ENCODE measurements at places on chromosomes 2 and 18.

GRCh38 chr2:239516954-239517305 is 116.1 kb upstream of the HDAC4 start:
- DNase-seq, result no peak

DNA sequence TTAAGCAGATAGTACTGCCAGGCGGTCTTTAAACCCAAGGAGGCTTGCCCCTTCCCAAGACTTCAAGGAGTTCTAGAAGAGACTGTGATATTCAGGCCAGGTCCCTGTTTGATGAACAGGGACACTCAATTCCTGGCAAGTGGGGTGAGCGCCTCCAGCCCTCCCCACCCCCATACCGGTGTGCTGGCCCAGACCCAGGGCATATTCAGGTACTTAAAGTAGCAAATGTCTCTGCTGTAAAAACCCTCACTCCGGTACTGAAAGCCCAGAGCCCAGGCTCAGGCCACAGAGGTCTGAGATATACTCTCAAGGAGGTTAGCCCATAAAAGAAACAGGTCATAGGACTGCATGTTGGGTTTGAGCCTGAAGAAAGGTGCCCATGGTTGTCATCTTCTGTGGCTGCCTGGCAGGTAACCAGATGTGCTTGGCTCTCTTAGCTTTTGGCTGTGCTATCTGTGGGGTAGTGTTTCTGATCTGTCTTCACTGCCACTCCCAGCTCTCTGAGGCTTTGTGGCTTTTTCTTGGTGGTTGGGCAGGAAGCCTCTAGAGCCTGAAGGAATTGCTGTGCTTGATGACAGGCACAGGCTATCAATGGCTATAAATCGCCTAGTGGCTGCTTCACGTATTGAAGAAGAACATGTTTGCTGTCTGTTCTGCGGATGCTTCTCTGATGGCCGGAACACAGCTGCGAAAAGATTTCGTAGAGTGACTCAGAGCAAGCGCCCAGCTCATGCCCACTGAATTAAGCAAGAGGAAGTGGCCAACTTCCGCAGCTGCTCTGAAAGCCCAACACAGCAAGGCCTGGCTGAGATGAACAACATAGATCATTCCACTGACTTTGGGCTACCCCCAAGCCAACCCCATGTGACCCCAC is 63.3 kb upstream of the ALPP start:
- no peak for DNase-seq

GRCh38 chr2:33391529-33392255 is 84.8 kb upstream of the RASGRP3 start:
- no peak for DNase-seq

- DNase-seq, result no peak
Measured at GRCh38 chr2:100988630-100989417, 13.3 kb upstream of the RPL31 start.

- DNase-seq, result no peak
Measured at GRCh38 chr2:44945676-44946371, 4.3 kb downstream of the SIX3 start.

DNA sequence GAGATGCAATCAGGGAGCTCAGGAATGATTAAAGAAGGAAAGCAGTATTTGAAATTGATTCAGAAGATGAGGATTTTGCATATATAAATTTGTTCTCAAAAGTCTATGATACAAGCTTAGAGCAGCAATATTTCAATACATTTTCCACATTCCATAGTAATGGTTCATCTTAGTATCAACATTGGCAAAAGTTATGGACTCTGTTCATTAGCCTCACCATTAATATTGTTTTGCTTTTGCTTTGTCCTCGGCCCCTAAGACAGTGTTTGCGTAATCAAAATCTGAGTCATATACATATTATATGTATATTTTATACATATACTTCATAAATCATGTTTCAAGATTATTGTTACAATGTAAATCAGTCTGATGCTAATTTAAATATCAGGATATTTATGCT is 176.6 kb downstream of the CNTNAP5 start:
- DNase-seq, result no peak

- DNase-seq, result no peak
Measured at GRCh38 chr2:32360416-32360815, 3.6 kb downstream of the BIRC6 start.

GRCh38 chr2:219207884-219208740 is 1.5 kb downstream of the ZFAND2B start:
- DNase-seq, result no peak

- DNase-seq, result no peak
Measured at GRCh38 chr2:84865181-84865783, 15.6 kb downstream of the TRABD2A start.

- no peak for DNase-seq
Measured at GRCh38 chr2:95272781-95273180, 1.5 kb upstream of the PROM2 start.

GRCh38 chr2:36530178-36530982 is 67.6 kb downstream of the FEZ2 start:
- DNase-seq, result no peak

- DNase-seq, result no peak
Measured at GRCh38 chr18:52738946-52739345, 398.9 kb downstream of the DCC start.

DNA sequence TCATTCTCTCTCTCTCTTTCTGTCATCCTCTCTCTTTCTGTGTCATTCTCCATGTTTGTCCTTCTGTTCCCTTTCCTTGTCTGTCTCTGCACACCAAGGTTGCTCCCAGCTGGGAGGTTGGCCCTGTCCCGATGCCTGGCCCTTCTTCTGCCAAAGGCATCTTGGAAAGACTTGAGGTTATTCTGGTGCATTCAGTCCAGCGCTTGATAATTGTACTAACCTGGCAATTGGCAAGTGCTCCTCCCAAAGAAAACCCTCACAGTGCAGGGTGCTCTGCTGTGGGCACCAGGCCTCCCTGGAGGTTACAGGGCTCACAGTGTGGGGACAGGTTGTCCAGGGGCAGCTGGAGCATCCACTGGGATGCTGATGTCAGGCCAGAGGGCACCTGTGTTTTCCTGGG is 95.4 kb downstream of the GLI2 start:
- DNase-seq, result no peak

- no peak for DNase-seq
Measured at GRCh38 chr2:16972276-16972675, 306.6 kb upstream of the CYRIA start.

GRCh38 chr18:48740068-48740440 is 201.2 kb downstream of the CTIF start:
- DNase-seq, result no peak

- DNase-seq, result no peak
Measured at GRCh38 chr2:218722876-218723785, 12.5 kb downstream of the TTLL4 start.

DNA sequence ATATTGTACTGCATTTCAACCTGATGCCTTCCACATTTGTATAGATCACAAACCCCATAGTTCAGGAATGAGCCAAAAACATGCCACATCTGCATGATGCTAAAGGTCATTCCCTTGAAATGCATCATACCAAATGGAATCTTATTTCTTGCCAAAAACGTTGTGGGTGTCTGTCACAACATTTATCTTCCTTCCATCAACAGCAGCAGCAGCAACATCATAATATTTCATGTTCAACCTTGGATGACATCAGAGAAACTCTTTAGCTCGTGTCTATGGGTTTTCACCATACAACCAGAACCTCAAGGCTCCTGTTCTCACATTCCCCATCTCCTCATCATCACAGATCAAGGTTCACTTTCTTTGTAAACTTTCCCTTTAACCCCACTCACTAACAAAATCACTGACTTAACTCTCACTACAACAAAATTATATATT is 221.3 kb upstream of the CTAGE1 start:
- no peak for DNase-seq

Data from activated CD4-positive, alpha-beta T cell treated with anti-CD3 and anti-CD28 coated beads, Interleukin-2, amount 50 U/mL, for 24 hours (primary cell).